Nucleus accumbens (tissue), 56 donors: ENCODE measurements at places on chromosomes 3 and 15.

DNA sequence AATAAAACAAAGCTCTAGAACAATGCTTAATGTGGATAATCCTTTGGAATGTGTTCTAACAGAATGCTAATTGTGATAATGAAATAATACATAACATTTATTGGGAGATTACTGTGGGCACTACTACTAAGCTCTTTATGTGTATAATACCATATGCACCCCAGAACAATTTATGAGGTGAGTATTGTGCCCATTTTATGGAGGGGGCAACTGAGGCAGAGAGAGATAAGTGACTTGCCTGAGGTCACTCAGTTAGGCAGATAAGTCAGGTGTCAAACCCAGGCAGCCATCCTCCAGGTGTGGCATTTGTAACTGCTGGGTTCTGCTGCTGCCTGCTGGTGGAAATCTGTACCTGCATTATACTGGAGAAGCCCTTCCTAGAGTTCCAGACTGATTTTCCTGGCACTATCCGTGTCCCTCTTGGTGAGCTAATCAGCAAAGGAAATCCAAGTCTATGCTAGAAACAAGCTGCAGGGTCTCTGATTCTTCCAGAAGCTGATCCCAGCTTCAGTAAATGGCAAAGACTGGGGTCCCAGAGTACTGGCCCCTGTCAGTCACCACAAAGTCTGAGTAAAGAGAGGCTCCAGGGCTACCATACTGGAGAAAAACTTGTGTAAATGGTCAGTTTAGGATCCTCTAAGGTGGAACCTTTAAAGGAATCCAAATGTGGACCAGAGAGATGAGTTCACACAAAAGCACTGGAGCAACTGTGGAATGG is 22.6 kb upstream of the RBP1 start:
- no peak for DNase-seq

DNA sequence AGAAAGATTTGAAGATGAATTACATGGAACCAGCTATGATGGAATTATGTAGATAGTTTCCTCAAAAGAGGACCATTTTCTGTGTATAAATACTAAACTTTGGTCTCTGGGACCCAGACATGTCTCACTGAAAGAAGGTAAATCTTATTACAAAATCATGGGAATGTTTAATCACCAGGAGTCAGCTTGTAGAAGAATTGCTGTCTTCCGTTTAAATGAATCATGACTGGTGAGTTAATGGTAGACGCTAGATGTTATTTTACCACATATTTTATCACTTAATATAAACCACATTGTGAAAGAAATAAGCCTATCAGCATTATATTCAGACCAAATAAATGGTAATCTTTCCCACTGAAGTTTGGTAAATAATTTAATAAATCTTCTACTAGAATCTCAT is 322.3 kb upstream of the SUCLG2 start:
- no peak for DNase-seq

DNA sequence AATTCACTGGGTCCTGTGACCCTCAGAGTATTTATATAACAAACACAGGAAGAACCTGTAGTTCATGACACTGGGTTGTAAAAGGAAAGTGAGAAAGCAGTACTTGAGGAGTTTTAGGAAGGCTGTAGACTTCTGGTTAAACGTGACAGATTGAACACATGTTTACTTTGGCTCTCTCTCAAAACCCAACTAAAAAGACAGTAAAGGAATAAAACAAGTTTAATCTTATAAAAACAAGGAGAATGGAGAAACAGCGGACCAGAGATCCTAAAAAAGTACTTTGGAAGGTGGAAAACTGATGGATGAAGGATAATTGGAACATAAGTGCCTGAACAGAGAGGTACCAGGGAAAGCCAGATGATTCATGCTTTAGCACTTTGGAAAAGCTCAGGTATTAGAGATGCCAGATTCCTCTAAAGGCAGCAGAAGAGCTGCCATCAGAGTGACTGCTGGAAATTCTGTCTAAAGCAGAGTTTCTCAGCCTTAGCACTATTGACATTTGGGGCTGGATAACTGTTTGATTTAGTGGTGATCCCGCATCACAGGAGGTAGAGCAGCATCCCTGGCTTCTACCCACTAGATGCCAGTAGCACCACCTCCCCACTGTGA is 182.9 kb upstream of the RORA start:
- no peak for DNase-seq

GRCh38 chr15:32717426-32718226 is at the start of gene GREM1:
Gene GREM1 (plus strand): TSS chr15:32718004. CDS start chr15:32730691, 12,687 bp downstream.
- DNase-seq, result peak; percentile 59

DNA sequence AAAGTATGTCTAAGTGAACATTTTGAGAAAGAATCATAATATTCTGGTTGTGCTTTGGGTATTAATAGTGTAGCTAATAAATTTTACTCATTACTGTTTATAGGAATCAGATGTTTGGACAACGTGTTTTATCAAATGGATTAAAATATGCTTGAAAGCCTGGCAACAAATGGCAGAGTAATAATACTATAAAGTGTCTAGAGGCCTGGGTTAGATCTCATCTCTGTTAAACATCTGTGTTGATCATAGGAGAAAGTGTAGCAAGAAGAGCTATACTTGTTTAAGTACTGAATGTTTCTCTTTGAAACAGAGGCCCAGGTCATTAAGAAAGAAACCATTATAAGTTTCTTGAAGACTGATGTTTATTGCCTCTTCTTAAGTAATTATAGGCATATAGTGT is 30.5 kb downstream of the VPS8 start:
- DNase-seq, result no peak

DNA sequence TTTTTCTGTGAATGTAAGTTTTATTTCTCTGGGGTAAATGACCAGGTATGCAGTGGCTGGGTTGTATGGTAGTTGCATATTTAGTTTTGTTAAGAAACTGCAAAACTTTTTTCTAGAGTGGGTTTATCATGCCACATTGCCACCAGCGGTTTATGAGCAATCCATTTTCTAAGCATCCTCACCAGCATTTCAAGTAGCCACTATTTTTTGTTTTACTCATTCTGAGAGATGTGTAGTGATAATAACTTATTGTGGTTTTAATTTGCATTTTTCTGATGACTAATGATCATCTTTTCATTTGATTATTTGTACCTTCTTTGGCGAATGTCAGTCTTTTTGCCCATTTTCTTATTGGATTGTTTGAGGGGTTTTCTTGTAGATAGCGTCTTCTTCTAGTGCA is 56.2 kb downstream of the SPRED1 start:
- DNase-seq, result no peak

- no peak for DNase-seq
Observed at GRCh38 chr15:61087573-61087972, 141.5 kb downstream of the RORA start.

GRCh38 chr15:85276921-85277320 is 103.5 kb upstream of the AKAP13 start:
- no peak for DNase-seq

- DNase-seq, result no peak
Observed at GRCh38 chr3:37856381-37856780, 5.3 kb upstream of the CTDSPL start.

- DNase-seq, result no peak
Observed at GRCh38 chr3:58880182-58880581, 169.6 kb downstream of the CFAP20DC start.

DNA sequence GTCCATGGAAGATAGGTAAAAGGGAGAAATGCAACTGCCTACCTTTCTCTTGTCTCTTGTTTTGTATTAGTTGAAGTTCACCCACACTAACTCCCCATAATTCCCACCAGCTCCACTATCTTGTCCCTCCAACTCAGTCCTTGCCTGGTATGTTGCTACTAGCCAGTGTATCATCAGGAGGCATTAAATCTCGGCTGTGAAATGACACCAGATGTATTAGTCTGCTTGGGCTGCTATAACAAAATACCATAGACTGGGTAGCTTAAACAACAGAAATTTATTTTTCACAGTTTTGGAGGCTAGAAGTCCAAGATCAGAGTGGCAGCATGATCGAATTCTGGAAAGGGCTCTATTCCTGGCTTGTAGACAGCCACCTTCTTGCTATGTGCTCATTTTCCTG is 102.3 kb upstream of the WDR72 start:
- DNase-seq, result no peak

- no peak for DNase-seq
Observed at GRCh38 chr3:183268366-183268765, 15.3 kb downstream of the B3GNT5 start.

- DNase-seq, result no peak
Observed at GRCh38 chr15:57662802-57663201, 43.7 kb upstream of the POLR2M start.

DNA sequence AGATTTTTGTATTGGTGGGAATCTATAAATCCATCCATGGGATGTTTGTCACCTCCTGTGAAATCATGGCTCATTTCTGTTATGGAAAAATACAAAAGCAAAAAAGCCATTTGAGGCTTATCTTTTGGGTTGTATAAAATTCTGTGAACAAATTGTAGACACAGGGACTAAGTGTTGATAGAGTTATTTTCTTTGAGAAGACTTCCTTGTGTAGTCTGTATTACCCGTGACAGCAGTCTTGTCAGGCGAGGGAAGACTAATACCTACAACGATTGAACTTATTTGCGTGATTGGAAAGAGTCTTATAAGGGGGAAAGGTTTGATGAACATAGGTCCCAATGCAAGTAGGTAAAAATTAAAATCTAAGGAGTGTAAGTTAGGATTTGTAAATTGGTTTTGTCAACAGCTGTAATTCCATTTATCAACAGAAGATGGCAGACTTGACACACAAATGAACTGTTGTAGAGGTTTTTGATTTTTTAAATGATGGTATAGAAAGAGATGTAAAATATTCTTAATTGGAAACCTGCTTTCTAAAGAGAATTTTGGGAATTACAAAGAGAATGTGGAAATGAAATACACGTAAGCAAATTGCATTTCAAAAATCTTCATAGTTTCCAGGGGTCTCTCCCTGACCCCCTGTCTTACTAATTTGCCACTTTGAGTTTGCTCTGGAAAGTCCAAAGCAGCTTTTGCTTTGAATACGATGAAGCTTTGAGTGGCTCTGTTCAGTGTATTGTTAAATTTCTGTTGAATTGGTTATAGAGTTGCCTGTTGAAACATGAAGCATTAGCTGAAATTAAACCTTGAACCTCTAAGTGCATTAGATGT is 33.2 kb downstream of the SLC25A26 start:
- DNase-seq, result no peak

- no peak for DNase-seq
Observed at GRCh38 chr3:57598765-57599360, 1.7 kb upstream of the ARF4 start.

DNA sequence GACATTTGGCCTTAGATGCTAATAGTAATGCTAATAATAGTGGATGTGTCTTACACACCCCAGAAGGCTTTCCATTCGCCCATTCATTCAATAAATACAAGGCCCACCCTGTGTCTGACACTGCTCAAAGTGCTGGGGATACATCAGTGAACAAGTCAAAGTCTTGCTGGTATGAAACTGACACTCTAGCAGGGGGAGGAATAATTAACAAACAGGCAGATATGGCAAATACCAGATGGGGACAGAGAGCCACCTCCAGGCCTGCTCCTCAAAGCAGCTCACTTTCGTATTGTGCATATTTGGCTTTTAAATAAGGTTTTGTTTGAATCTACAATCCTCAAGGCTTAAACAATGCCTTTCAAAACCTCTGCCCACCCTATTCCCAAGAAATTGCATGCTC is 28.3 kb upstream of the LYZL4 start:
- no peak for DNase-seq

DNA sequence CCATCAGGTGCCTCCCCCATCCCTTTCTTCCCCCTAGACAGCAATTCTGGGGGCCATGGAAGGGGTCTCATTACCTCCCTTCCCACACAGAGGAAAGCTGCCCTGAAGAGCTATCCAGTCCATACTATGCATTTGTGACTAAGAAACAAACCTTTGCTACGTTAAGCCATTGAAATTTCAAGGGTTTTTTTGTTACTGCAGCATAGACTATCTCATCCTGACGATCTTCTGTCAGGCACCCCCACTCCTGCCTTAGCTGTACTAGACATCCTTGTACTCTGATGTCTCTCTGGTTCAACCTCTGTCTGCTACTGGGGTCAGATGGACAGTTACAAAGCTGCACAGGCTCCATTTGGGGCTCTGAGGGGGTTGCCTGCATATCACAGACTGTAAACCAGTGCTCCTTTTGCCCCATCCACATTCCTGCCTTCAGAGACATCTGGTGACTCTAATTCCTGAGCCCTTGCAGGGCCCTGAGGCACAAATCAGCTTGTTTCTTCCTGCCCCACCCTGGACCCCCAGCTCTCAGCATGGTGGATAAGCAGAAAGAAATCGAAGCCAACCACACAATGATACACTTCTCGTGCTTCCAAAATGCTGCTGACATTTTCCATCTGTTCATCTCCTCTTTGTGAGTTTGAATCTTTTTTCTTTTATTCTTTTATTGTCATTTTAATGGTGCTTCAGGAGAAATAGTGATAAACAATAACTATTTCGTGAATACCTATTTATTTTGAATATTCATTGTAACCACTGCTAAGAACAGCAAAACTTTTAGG is 21.6 kb upstream of the NSMCE3 start:
- no peak for DNase-seq

- DNase-seq, result no peak
Observed at GRCh38 chr3:194658477-194659242, 13.3 kb downstream of the LSG1 start.

GRCh38 chr3:1292571-1293071 is 199.8 kb downstream of the CNTN6 start:
- DNase-seq, result no peak

DNA sequence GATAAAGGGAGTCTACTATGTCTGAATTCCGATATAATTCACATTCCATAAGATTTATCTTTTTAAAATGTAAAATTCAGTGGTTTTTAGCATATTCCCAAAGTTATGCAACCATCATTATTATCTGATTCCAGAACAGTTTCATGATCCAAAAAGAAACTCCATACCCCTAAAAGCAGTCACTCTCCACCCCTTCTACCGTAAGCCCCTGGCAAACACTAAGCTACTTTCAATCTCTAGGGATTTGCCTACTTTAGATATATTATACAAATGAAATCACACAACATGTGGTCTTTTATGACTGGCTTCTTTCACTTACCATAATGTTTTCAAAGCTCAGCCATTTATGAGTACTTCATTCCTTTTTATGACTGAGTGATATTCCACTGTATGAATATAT is 65.6 kb downstream of the TMEM212 start:
- no peak for DNase-seq

DNA sequence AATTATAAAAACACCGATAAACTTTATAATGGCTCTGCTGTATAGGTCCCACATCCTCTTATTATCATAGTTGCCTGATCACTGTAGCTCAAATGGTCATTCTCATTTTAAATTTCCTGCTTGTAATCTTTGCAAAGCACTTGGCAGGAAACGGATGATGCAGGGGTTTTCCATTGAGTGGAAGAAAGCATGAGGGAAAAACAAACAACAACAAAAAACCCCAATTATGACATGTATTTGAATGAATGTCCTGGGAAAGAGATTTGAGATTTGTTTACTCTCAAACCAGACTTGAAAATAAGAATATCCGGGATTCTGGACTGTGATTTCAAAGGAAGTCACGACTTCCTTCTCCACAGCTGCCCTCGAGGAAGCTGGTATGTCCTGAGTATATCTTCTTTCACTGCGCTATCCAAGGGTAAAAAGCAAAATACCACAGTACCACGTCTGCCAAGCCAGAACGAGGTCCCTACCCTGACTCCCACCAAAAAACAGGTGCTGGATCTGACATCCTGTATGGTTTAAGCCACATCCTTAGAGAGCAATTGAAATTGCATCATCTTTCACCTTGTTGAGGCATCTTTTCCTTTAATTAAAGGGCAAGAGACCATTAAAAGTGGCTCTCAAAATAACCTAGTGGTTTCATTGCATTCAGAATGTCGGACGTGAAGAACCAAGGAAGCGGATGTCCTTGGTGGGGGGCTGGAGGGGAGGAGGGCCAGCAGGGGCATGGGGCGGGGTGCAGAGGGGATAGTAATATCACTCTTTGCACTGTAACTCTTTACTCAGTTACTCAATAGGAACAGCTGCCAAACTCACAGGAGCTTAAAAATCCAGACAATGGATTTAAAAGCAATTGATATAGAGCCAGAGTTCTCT is 13.5 kb upstream of the TIPIN start:
- DNase-seq, result no peak
